ENCODE measurements at places on chromosomes 5 and 9. TPM values are rescaled to one million over a fixed set of nuclear protein-coding genes. Genes with fewer than 3 reads are reported as not detected.
A peak's percentile ranks its signal among the peaks of the same experiment; 100 is the strongest.

LCN2 gene
- 67.4 TPM for polyA plus RNA-seq

WNT8A gene
- not detected for polyA plus RNA-seq

TEX48 gene
- polyA plus RNA-seq, result not detected

SLC9A3 gene
- polyA plus RNA-seq, result 0.85 TPM

INSL6 gene
- not detected for polyA plus RNA-seq

MAML1 gene
- polyA plus RNA-seq, result 6.0 TPM

FAM120AOS gene
- polyA plus RNA-seq, result 16.1 TPM

PCDHAC1 gene
- polyA plus RNA-seq, result 0.45 TPM

FRRS1L gene
- not detected for polyA plus RNA-seq

GKAP1 gene
- polyA plus RNA-seq, result 0.18 TPM

PCDHA5 gene
- not detected for polyA plus RNA-seq

IL9 gene
- not detected for polyA plus RNA-seq

COL27A1 gene
- polyA plus RNA-seq, result 24.1 TPM

DNA sequence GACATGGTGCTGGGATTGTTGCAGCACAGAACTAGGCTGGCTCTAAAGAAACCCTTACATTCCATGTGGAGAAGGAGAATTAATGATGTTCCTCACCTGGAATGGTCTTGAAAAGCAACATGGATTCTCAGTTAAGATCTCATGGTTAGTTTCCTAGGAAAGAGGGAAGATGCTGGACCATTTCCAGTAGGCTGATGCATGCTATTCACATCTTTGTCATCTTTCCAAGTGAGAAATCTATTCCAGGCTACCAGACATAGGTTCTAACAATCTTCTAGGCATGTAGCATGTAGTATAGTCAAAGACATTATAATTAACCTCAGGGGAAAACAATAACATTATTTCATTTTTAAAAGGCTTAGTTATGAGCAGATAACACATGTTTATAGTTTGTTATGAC, 44.3 kb downstream of the TMEM252 start:
- H3K4me1 ChIP-seq, result no peaks in the 10 kb centered on the region
- no peak overlapping the region for H3K27ac ChIP-seq
- DNase-seq, result no peak

DNA sequence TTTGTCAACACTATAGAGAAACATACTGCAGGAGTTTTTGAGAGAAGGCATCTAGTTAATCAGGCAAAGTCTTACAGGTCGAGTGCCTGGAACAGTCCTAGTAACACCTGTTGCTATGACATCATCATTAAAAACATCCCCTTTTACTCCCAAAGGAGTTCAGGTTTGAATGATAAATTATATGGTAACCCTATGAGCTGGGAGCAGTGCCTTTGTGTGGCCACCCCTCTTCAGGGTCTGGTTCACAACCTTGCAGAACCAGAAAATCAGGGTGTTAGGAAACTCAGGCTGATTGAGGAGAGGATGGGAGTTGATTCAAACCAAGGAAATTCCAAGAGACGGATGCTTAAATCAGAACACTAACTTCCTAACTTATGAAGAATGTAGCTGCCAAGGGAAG, 179.1 kb upstream of the RASEF start:
- no peak overlapping the region for H3K27ac ChIP-seq
- H3K4me3 ChIP-seq, result no peak overlapping the region
- no peaks in the 10 kb centered on the region for H3K4me1 ChIP-seq
- no peak for DNase-seq
- H3K36me3 ChIP-seq, result no peaks in the 10 kb centered on the region
- H3K27me3 ChIP-seq, result no peaks in the 10 kb centered on the region

- peaks cover 6% of the 10 kb centered on the region for H3K36me3 ChIP-seq
- H3K27me3 ChIP-seq, result no peaks in the 10 kb centered on the region
- DNase-seq, result no peak
- H3K27ac ChIP-seq, result no peak overlapping the region
- H3K4me3 ChIP-seq, result no peak overlapping the region
- H3K4me1 ChIP-seq, result peaks cover 21% of the 10 kb centered on the region
Observed at GRCh38 chr5:112983363-112983762, 6.8 kb downstream of the DCP2 start.

- no peaks in the 10 kb centered on the region for H3K27me3 ChIP-seq
- peaks cover 24% of the 10 kb centered on the region for H3K4me1 ChIP-seq
- no peak for DNase-seq
- H3K36me3 ChIP-seq, result no peaks in the 10 kb centered on the region
- no peak overlapping the region for H3K27ac ChIP-seq
- H3K4me3 ChIP-seq, result no peak overlapping the region
Observed at GRCh38 chr9:97978371-97979130, 4.6 kb upstream of the ANP32B start.

DNA sequence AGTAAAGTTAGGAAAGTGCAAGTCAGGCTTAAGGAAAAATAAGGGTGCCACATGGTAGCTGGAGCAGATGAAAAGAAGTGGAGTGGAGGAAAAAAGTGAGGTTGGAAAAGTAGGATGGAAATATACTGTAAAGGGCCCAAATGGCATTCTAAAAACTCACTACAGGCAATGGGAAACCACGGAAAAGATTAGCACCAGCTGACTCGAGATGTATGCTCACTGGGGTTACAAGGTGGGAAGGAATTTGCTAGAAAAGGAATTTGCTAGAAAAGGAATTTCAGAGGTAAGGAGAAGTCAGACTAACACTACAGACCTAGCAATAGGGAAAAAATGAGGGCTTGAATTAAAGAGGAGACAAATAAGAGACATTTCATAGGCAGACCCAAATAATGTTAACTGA, 3.6 kb downstream of the PSMD5 start:
- H3K4me1 ChIP-seq, result peaks cover 12% of the 10 kb centered on the region
- H3K36me3 ChIP-seq, result peaks cover 6% of the 10 kb centered on the region
- no peaks in the 10 kb centered on the region for H3K27me3 ChIP-seq
- H3K27ac ChIP-seq, result no peak overlapping the region
- H3K4me3 ChIP-seq, result no peak overlapping the region

DNA sequence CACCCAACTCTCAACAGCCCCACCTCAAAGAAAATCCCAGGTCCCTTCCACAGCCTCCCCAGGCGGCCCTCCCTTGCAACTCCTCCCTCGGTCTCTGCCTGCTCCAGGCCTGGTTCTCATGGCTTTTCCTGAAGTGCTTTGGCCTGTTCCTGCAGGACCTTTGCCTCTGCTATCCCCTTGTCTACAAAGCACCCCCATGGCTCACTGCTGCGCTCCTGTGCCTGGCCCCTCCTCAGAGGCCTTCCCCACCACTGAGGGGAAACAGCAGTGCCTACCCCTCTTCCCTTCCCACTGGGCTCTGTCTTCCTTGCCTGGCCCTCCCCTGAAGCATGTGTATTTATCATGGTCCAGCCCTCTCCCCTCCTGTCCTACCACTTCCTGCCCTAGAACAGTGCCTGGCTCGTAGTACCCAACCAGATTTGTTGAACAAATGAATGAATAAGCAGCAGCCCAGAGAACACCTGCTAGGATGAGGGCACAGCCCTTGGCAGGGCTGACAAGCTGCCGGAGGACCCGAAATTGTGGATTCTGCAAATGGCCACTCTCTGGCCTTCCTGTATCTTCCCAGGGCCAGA, 68.6 kb upstream of the LRRTM2 start:
- H3K4me3 ChIP-seq, result no peak overlapping the region
- no peaks in the 10 kb centered on the region for H3K27me3 ChIP-seq
- H3K27ac ChIP-seq, result no peak overlapping the region
- no peak for DNase-seq
- H3K4me1 ChIP-seq, result peaks cover 4% of the 10 kb centered on the region

- peaks cover 5% of the 10 kb centered on the region for H3K27me3 ChIP-seq
- H3K36me3 ChIP-seq, result no peaks in the 10 kb centered on the region
- DNase-seq, result no peak
- H3K4me3 ChIP-seq, result no peak overlapping the region
- no peak overlapping the region for H3K27ac ChIP-seq
- H3K4me1 ChIP-seq, result peaks cover 3% of the 10 kb centered on the region
Observed at GRCh38 chr5:97125125-97125683, 17.2 kb downstream of the LIX1 start.

GRCh38 chr5:74457876-74458275, 182.7 kb downstream of the ENC1 start:
- no peaks in the 10 kb centered on the region for H3K4me1 ChIP-seq
- no peaks in the 10 kb centered on the region for H3K27me3 ChIP-seq
- H3K36me3 ChIP-seq, result no peaks in the 10 kb centered on the region

- no peaks in the 10 kb centered on the region for H3K27me3 ChIP-seq
- H3K4me1 ChIP-seq, result no peaks in the 10 kb centered on the region
- H3K27ac ChIP-seq, result no peak overlapping the region
- no peak for DNase-seq
- H3K36me3 ChIP-seq, result no peaks in the 10 kb centered on the region
- H3K4me3 ChIP-seq, result no peak overlapping the region
Observed at GRCh38 chr9:85676790-85677189, 65.0 kb downstream of the AGTPBP1 start.

DNA sequence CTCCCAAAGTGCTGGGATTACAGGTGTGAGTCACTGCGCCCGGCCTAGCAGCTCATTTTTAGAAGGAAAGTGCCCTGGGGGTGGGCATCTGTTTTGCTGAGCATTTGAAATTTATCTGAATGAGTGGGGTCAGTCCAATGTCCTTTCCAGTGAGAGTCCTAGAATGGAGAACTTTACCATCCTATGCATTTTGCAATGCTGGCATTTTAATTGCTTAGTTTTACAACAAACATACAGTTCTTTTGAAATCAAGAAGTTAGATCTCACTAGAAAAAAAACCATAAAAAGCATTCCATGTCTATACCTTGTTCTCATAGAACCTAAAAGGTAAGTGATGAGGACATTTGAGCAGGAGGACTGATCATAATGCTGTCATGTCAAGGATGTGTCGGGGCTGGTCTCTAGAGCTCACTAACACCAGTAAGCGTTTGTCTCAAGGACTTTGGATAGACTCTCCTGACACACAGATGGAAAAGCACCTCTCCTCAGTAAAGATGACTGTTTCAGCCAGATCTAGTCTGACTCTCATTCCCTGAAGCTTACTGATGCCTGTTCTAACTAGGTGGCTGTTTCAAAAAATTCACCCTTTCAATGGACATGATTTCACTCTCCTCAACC, 83.9 kb downstream of the DCP2 start:
- H3K36me3 ChIP-seq, result peaks cover 26% of the 10 kb centered on the region
- H3K27me3 ChIP-seq, result no peaks in the 10 kb centered on the region
- no peak overlapping the region for H3K27ac ChIP-seq
- H3K4me1 ChIP-seq, result peaks cover 31% of the 10 kb centered on the region

- H3K36me3 ChIP-seq, result no peaks in the 10 kb centered on the region
- DNase-seq, result no peak
- no peak overlapping the region for H3K27ac ChIP-seq
Observed at GRCh38 chr5:169650701-169651331, 13.7 kb downstream of the DOCK2 start.

DNA sequence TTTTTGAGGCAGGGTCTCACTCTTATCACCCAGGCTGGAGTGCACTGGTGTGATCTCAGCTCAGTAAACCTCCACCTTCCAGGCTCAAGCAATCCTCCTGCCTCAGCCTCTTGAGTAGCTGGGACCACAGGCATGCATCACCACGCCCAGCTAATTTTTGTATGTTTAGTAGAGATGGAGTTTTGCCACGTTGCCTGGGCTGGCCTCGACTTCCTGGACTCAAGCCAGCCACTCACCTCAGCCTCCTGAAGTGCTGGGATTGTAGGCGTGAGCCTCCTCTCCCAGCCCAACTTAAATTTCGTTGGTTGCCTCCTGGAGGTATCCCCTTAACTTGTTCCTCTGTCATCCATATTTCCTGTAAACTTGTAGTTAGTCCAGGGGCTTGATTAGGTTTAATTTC, 47.2 kb downstream of the RAB24 start:
- H3K4me1 ChIP-seq, result peaks cover 3% of the 10 kb centered on the region
- DNase-seq, result no peak
- no peaks in the 10 kb centered on the region for H3K27me3 ChIP-seq

DNA sequence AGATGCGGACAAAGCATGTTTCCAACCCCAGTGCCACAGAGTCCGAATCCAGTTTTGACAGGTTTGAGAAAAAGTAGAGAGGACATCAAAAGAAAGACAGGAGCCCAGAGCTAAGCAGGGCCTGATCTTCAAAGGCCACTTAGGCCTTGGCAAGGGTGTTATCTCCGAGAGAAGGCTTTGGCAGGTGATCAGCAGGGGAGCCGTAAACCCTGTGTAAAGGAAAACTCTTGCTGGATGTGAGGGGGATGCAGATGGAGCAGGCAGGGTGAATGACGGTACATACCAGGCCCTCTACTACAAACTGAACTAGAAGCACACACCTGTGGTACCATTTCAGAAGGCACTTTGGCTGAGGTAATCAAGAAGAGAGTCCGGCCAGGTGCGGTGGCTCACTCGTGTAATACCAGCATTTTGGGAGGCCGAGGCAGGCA, 1.4 kb upstream of the HNRNPH1 start:
- H3K4me3 ChIP-seq, result peak overlapping the region; percentile 76
- H3K4me1 ChIP-seq, result peaks cover 30% of the 10 kb centered on the region
- H3K36me3 ChIP-seq, result peaks cover 9% of the 10 kb centered on the region
- DNase-seq, result no peak
- no peaks in the 10 kb centered on the region for H3K27me3 ChIP-seq

DNA sequence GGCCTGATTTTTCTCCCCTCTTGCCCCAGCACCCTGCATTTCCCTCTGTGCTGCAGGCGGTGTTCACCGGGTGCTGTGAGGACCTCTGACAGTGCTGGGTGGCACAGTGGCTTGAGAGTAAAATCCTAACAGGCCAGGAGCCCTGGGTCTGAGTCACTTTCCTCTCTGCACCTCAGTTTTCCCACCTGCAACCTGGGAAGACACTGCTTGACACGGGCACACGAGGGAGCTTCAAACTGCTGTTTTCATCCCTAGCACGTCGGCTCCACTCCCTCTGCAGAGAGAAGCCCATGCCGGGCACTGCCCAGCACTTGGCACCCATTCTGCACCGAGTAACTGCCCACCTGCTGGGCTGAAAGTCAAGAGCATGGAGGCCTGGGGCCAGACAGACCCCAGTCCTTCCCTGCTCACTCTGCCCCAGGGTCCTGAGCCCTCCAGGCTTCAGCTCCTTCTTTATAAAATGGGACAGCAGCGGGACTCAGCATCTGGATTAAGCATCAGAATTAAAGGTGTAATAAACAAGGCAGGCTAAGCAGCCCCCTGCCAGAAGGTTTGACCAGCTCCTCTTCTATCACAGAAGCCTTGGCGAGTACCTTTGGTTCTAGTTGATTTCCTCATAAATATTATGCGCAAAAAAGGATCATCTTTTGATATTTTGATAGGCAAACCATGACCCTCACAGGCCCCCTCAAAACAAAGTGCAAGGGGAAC, 5.2 kb downstream of the GFI1B start:
- H3K27me3 ChIP-seq, result peaks cover 63% of the 10 kb centered on the region
- no peak overlapping the region for H3K4me3 ChIP-seq
- peaks cover 5% of the 10 kb centered on the region for H3K4me1 ChIP-seq
- DNase-seq, result no peak
- no peak overlapping the region for H3K27ac ChIP-seq
- H3K36me3 ChIP-seq, result no peaks in the 10 kb centered on the region

GRCh38 chr5:150206098-150206778, 16.4 kb downstream of the SLC6A7 start:
- no peak overlapping the region for H3K4me3 ChIP-seq
- no peaks in the 10 kb centered on the region for H3K36me3 ChIP-seq
- no peak overlapping the region for H3K27ac ChIP-seq

GRCh38 chr9:72478966-72479365, 42.4 kb upstream of the TMC1 start:
- H3K27ac ChIP-seq, result no peak overlapping the region
- H3K4me3 ChIP-seq, result no peak overlapping the region
- no peaks in the 10 kb centered on the region for H3K36me3 ChIP-seq
- peaks cover 33% of the 10 kb centered on the region for H3K4me1 ChIP-seq
- no peaks in the 10 kb centered on the region for H3K27me3 ChIP-seq

Measured in keratinocyte (primary cell).